GM10248 (cell line): ENCODE measurements at places on chromosomes 2 and 18.

GRCh38 chr2:199488772-199489400 lies 31.1 kb upstream of the SATB2 start:
- peak; percentile 67 for DNase-seq

DNA sequence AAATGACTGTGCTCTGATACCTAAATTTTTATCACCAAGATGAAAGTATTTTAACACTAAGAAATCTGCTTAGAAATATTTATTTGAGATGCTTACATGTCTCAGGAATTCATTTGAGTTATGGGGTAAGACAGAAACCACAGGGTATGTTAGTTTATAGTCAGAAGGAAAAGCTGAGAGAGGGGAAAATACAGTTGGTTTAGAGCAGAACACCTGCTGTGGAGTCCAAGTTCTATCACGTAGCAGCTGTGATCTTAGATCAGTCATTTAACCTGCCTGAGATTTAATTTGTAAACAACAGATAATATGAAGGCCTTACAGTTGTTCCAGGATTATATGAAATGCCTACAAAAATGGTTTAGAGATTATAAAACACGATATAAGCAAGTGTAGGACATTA lies 29.0 kb downstream of the PDE6D start:
- DNase-seq: no peak

- DNase-seq: no peak
Measured at GRCh38 chr2:30109856-30110255, 37.0 kb upstream of the YPEL5 start.

DNA sequence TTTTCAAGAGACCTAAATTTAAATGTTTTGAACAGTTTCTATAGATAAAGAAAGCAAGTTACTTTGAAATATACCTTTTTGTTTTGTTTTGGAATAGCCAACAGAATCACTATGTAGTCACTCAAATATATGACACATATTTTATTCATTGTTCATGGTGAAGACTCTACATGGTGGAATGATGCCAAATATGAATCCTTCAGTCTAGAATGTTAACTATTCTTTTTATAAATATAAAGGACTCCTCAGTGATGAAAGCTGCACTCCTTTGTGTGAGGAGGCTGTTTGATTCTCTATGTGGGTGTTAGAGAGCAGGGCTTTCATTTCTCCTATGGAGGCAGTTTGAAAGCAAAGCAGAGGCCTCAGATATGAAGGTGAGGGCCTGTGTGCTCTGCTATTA lies 396.4 kb upstream of the LRRTM1 start:
- DNase-seq: no peak

DNA sequence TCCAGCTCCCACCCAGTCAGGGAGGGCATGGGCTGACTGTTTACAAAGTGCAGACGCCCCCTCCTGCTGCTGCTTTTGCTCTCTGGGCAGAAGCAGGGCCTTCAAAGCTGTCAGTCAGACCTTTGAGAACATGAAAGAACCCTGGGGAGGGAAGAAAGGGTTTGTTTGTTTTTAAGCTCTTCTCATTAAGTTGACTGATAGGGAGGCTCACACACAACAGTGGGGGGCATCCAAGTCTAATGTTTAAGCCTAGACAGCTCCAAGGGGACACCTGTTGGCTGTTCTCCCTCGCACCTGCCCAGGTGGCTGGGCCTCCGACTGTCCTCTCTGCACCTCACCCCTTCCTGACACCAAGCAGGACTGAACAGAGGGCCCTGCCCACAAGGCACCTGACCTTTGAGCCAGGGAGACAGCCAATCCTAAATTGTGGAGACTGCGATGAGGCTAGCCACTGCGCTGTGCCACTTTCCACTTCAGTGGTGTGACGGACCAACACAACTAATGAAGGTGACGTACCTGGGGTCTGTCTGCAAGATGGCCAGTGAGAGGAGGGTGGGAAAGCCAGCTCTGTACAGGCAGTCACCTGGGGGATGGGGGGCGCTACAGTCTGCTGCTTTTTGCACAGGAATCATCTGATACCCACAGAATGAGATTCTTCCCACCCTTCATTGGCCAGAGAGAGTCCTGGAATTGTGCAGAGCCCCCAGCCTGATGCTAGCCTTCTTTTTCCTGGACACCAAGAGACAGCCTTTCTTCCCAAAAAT lies 16.3 kb downstream of the ST6GAL2 start:
- no peak for DNase-seq

DNA sequence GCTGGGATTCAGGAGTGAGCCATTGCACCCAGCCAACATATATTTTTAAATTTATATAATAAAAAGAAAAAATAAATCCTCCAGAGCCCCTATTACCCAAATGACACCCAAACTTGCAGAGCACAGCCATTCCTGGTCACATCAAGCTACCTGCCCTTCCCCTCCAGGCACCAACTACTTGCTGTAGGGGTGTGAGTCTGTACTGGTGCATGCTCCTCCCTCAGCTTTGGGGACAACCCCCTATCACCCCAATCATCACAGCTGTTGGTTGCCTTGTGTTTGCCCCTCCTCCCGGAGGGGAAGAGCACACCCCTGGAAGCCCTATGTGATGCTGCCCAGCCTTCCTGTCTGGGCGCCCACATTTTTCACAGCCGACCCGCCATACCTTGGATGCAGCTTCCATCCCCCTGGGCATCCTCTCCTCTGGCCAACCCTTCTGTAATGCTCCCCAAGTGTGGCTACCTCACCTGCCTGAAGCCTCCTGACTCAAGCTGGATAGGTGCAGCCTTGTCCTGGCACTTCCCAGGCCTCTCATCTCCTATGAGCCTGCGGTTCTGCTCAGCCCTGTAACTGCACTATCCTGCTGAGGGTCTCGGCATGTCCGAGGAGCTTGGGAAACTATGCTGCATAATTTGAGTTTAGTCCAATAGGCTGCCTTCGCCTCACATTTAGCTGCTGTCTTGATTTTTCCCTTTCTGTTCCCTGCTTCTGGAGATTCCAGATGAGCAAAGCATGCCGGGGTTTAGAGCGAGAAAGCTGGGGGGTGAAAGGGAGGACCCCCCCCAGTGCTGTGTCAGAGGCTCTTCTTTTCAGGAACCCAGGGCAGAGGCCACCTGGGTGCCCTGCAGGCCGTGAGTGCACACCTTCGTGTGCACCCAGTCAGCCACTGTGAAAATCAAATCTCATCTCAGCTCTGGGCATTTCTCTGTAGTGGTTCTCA lies 27.2 kb downstream of the CHST10 start:
- DNase-seq: no peak
